Suppressor macrophage treated with lipopolysaccharide for 1 hour (primary cell): ENCODE measurements at places on chromosomes 3 and 15.

GRCh38 chr3:143109861-143110260, 9.7 kb upstream of the CHST2 start:
- no peak for DNase-seq

DNA sequence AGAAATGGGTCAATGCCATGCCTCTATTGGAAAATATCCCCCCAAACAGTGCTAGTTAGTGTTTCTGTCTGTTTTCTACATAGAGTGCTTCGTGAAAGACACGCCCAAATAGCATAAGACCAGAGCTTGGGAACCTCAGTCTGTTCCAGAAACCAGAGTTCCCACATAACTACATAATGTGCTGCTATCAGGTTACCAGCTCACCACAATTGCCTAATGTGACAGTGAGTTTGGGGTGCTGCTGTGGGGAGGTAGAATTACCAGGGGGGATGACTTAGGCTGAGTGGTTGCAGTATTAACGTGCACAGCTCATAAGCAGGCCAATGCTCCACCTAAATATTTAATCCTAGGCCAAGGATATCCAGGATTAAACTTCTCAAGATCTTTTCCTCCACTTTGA, 39.2 kb downstream of the DUT start:
- no peak for DNase-seq

GRCh38 chr3:22582266-22582665, 620.9 kb upstream of the UBE2E2 start:
- DNase-seq = no peak

DNA sequence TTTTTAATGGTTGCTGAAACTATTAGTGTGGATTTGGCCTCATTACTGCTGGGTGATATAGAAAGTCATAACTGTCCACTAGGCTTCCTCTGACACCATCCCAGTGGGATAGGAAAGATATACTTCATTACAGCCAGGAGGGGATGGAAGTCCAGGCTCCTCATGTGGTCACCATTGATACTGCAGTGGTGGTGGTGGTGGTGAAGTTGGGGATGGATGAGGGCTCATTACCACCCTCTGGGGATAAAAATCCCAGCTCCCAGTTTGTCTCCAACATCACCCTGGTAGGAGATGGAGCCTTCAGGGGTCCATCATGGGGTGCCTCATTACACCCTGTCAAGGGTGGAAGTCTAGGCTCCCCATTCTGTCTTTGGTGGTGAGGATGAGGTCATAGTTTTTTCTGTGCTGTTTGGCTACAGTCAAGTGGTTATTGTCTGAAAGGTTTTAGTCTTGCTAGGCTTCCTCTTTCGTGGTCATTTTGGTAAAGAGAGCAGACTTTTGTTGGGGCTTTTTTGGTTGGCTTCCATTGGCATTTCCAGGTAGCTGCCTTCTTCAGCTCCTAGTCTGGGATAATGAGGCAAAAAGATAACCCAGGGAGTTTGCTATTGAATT, 30.1 kb upstream of the FILIP1L start:
- DNase-seq = peak; percentile 3

DNA sequence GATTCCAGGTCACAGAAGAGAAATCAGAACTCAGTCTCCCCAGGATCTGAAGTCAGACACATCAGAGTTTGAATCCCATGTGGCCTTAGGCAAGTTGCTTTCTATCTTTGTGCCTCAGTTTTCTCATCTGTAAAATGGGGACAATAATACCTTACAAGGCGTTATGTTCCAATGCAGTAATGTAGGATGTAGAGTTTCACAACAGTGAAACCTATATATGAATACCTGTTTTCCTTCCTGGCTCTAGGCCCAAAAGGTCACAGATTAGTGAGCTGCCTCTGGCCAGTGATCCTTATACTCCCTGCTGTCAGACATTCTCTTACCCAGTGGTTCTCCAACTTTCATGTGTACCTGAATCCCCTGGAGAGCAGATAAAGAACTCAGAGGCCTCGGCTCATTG, 72.9 kb upstream of the OXTR start:
- no peak for DNase-seq

DNA sequence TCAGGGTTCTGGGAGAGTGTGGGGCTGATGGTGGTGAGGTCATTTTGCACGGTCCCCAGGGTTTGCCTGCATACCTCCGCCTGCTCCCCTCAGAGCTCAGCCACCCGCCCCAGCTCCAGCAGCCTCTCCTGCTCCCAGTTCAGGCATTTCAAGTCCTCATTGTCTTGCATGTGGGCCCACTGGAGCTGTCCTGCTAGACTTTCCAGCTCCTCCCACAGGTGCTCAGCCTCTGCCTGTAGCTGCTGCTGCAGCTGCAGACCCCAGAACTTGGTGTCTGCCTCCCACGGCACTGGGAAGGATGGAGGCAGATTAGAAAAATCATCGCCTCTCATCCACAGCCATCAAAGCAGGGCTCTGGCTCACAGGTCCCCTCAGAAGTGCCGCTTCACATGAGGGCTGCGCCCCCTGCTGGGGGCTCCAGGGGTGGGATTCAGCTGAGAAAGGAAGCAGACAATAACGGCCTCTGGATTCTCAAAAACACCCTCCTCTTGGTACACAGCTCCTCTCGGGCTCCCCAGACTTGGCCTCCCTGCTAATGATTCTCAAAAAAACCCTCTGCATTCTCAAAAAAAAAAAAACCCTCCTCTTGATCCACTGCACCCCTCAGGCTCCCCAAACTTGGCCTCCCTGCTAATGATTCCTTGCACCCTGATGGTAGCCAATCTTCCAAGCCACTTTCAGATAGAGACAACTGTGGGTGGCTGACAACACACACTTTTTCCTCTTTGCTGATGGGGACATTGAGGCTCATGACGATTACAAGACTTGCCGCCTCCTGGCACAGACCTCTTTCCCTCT, 89.3 kb upstream of the C2CD4B start:
- peak; percentile 57 for DNase-seq

DNA sequence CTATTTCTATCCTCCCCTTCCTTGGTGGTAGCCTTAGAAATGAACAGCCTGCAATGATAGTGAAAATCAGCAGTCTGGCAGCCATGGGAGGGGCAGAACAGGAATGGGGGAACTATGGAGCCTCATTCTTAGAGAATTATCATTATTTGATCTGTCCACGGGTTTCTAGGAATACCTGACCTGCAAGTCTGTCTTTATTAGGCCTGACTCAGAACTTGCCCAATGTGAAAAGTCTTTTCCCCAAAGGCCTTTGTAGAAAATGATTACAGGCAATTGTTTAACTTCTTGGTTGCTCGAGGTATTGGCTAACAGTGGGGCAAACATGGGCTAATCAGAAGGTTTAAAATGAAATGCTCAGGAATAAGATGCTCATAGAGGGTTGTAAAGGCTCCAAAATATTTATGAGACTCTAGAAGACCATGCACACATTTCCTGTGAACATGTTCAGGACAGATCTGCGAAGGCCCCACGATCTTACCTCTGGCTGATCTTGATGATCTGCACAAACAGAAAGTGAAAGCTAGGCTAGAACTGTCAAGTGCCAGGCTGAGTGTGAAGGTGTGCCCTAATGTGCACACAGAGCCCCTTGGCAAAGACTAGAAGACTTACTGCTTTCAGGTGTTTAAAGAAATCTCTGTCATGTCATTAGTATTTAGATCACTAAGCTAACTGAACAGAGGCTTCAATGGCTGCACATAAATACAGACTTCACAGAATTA, 39.6 kb upstream of the LAMP3 start:
- DNase-seq = no peak

DNA sequence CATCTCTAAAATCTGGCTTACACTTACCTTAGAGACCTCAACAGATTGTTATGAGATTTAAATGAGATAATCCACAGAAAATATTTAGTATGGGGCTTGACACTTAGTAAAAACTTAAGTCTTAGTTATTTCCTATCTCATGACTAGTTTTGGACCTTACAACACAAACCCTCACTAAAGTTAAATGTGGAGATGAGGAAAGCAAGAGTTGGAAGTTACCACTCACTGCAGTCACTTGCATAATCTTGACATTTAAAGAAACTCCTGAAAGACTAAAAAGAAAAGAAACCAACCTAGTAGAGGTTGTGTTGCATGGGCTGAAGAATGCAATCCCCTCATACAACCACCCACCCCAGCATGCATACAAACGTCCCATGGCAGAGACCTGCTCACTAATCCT, 40.1 kb downstream of the ITGB5 start:
- peak; percentile 47 for DNase-seq

DNA sequence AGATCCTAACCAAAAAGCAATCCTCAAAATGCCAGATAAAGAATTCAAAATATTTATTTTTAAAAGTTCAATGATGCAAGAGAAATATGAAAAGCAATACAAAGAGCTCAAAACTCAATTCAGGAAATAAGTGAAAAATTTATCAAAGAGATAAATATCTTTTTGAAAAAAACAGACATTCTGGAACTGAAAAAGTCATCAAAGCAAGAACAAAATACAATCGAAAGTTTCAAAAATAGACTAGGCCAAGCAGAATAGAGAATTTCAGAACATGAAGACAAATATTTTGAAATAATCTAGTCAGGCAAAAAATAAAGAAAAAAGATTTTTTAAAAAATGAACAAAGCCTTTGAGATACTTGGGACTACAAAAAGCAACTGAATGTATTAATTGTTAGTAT, 83.4 kb upstream of the STT3B start:
- DNase-seq = no peak

GRCh38 chr3:29144361-29144760, 136.5 kb upstream of the RBMS3 start:
- DNase-seq = no peak

- peak; percentile 44 for DNase-seq
These were observed 440 bp downstream of the DCBLD2 start for GRCh38 chr3:98901119-98901391.

GRCh38 chr3:105533960-105534359, 167.3 kb downstream of the ALCAM start:
- DNase-seq = no peak

GRCh38 chr15:48940508-48940907, 23.2 kb downstream of the SHC4 start:
- no peak for DNase-seq

DNA sequence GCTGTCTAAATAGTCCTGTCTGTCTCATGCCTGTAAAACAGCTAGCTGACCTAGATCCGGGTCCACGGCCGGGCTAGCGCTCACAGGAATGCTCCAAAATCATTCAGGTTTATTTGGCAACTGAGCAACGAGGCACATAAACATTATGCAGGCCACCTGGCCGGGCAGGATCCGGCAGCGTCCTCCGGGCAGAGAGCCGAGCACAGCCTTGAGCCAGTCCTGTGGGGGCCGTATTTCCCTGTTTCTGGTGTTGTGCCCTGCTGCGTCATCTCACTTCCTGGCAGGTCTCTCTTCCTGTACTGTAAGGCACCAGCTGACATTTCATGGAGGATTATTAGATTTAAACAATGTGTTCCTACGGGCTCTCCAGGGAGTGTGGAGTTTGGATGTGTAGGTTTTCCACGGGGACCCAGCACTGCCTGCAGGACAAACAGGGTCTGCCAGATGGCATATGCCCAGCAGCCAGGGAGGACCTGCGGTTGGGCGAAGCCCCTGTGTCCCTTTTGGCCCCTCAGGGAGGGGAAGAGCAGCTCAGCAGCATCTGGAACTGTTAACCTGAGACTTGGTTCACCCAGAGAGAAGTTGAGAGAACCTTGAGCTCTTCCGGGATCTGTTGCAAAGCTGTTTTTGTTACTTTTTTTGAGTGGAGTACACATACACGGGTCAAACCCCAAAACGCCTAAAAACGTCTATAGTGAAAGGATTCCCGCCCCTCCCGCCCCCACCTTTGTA, 16.6 kb upstream of the LRRK1 start:
- peak; percentile 52 for DNase-seq

DNA sequence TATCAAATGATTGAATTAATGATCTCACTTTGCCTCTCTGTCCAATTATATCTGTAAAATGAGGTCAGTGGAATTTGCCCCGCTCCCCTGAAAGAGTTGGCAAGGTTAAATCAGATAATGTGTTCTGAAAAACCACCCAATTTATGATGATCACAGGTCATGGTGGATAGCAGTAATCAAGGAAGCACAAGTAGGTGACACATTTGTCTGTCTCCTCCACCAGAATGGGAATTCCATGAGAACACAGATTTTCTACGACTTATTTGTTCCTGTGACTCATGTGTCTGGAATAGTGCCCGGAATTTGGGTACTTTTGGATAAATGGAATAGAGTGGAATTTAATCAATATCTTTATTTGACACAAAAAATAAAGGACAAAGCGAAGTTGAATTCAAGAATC, 220.9 kb upstream of the SUCLG2 start:
- DNase-seq = no peak

DNA sequence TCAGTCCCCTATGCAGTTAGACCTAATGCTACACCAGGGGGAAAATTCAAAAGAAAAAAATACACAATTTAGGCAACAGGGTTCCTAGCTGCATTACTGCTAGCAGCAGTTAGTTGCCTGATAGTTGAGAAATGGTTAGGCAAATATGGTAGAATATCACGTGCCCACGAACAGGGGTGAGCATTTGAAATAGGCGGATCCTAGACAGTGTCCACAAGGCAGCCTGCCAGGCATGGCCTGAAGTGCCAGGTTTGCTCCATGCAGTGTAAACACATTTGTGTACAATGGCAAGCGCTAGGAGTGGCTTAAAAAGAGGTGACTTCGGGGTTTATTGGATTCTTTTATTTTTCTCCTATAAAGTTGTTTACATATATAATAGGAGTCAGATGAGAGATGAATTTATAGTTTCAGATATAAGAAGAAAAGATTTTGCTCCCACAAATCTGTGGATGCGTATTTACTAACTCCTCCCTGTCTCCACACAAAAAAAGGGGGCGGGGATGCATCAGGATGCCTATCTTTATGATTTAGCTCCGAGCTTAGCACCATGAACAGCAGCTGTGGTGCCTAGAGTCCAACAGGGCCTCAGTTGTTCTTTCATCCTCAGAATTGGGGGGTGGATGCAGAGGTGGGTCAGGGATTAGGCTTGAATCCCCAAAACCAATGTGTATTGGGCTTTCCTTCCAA, 3.9 kb upstream of the TGM4 start:
- no peak for DNase-seq

DNA sequence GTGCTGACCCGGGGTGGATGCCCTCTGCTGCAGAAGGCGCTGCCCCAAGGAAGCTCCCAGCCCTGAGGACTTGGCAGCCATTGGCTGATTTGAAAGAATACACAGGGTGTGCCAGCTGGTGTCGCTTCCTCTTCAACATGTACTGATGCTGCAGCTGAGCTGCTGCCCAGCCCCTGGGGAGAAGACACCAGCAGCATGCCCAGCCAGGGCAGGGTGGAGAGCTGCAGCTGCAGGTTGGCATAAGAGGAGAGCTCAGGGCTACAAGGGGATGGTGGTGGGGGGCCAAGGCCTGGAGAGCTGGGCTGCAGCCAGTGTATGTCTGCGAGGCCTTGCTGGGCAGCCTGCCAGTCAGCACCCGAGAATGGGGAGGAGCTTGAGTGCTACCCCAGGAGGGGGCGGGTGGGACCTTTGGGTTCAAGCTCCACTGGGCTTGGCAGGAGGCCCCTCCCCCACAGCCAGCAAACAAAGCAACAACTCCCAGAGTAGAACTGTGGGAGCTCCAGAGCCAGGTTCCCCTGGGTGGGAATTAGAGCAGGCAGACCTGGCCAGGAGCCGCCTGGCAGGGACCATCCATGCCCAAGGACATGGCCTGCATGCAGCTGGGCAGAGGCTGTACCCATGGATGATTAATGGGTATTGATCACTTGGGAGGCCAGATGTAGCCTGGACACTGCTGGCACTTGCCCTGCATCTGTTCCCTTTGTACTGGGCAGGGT, 9.2 kb upstream of the SEMA4B start:
- DNase-seq = peak; percentile 55
